ENCODE measurements at places on chromosomes 2 and 18.

- H3K36me3 ChIP-seq = no peaks in the 10 kb centered on the region
- no peaks in the 10 kb centered on the region for H3K4me1 ChIP-seq
- H3K27me3 ChIP-seq = no peaks in the 10 kb centered on the region
- no peak overlapping the region for H3K27ac ChIP-seq
Measured at GRCh38 chr2:179429597-179429996, 165.0 kb upstream of the SESTD1 start.

GRCh38 chr2:2769481-2770431, 438.7 kb upstream of the MYT1L start:
- H3K27ac ChIP-seq = peak overlapping the region; percentile 75
- H3K27me3 ChIP-seq = no peaks in the 10 kb centered on the region
- H3K4me1 ChIP-seq = peaks cover 5% of the 10 kb centered on the region
- DNase-seq = peak; percentile 90

GRCh38 chr2:172860336-172860707, 124.7 kb downstream of the RAPGEF4 start:
- peaks cover 4% of the 10 kb centered on the region for H3K4me1 ChIP-seq
- no peaks in the 10 kb centered on the region for H3K36me3 ChIP-seq
- no peak overlapping the region for H3K4me3 ChIP-seq

GRCh38 chr2:236196366-236196765, 28.2 kb upstream of the GBX2 start:
- DNase-seq = no peak
- H3K4me1 ChIP-seq = no peaks in the 10 kb centered on the region
- H3K27me3 ChIP-seq = no peaks in the 10 kb centered on the region

DNA sequence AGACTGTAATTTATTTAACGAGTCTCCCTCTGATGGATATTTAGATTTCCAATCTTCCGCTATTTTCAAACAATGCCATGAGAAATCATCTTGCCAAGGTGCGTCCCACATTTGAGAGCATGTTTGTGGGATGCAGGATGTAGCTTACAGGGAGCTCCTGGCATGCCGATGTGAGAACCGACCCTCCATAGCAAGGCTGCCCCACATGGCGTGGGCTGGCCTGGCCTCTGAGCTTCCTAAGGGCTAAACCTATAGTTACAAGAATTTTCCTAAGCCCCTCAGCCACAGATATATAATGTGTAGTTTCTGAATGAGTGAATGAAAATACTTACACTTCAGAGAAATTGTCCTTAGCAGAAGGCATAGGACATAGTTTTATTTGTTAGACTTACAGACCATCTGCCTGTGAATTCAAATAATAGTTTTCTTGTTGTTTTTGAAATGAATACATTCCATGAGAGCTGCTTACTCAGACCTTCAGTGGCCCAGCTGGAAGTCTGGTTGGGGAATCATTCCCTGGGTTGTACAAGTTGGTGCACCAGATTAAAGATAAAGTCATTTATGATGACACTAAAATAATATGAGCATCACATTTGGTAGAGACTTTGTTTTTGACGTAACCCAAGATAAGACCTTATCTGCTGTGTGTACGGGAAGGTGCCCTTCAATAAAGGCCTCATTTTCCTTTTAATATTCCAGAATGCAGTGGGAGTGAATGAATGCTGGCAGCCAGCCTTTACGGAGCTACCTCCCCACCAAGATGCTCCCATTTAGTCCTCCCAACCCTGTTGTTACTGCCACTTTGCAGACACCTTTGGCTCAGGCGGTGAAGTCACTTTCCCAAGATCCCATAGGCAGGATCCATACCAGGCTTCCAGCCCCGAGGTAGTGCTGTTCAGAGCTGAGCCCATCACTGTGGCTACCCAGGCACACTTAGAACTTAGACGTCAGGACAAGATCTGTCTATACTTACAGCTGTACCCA, 107.1 kb downstream of the GLI2 start:
- no peaks in the 10 kb centered on the region for H3K27me3 ChIP-seq
- H3K4me1 ChIP-seq = no peaks in the 10 kb centered on the region
- no peak overlapping the region for H3K4me3 ChIP-seq
- no peaks in the 10 kb centered on the region for H3K36me3 ChIP-seq

DNA sequence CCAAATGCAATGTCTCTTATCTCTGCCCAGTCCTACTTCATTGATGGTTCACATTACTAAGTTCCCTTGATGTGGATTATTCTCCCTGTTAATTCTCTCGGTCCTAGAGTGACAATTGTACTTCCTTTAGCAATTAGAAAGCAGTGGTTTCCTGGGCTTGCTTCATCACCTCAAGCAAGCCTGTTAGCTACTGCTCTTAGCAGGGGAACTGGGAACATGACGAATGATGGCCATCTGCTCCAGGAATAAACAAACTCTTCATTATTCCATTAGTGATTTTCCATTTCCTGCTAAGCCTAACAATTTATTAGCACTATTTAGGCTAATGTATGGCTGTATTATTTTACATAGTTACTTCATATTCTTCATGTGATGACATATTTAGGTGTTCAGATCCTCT, 331.8 kb downstream of the MTX2 start:
- no peaks in the 10 kb centered on the region for H3K4me1 ChIP-seq
- H3K4me3 ChIP-seq = no peak overlapping the region
- no peak overlapping the region for H3K27ac ChIP-seq
- no peak for DNase-seq

DNA sequence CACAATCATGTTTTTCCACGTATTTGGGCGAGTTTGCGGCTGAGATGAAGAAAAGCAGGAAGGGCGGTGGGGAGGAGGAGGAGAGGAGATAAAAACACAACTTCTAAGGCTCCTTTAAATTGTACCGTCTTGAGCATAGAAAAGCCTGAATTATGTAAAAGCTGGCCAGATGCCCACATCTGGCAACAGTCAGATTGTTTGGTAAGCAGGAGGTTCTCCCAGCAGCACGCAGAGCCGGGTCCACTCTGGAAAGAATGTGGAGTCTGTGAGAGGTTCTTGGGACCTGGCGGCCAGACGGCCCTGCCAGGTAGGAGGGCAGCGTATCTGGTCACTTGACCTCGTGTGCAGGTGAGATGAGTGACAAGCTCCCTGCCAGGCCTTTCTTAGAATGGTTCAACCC, 215.3 kb upstream of the APCDD1 start:
- H3K36me3 ChIP-seq = no peaks in the 10 kb centered on the region
- H3K27ac ChIP-seq = no peak overlapping the region
- H3K4me1 ChIP-seq = no peaks in the 10 kb centered on the region
- H3K27me3 ChIP-seq = no peaks in the 10 kb centered on the region
- H3K4me3 ChIP-seq = no peak overlapping the region

- DNase-seq = no peak
- H3K4me1 ChIP-seq = no peaks in the 10 kb centered on the region
- no peak overlapping the region for H3K4me3 ChIP-seq
- H3K27ac ChIP-seq = no peak overlapping the region
Measured at GRCh38 chr2:199144036-199144435, 313.7 kb downstream of the SATB2 start.

GRCh38 chr2:8089596-8089995, 592.3 kb upstream of the ID2 start:
- no peak overlapping the region for H3K27ac ChIP-seq
- H3K36me3 ChIP-seq = no peaks in the 10 kb centered on the region
- no peak for DNase-seq

GRCh38 chr2:212381428-212382102, 157.0 kb downstream of the ERBB4 start:
- no peak overlapping the region for H3K4me3 ChIP-seq
- H3K27me3 ChIP-seq = no peaks in the 10 kb centered on the region
- DNase-seq = no peak

DNA sequence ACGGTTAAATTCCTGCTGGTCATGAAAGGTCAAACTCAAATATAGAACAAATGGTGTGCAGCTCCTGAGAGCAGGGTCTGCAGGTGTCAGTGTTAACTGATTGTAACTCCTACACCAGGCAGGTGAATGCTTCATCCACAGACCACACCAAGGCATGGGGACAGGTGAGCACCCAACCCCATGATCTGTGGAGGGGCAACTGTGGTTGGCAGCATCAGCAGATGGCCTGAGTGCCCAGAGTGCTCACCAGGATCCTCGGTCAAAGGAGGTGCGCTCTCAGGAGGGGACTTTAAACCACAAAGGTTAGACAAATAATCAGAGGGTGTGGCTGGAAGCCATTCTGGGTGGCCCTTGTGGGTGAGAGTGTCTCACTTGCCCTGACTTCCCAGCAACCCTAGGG, 44.5 kb downstream of the PTGR3 start:
- H3K27ac ChIP-seq = no peak overlapping the region
- no peak for DNase-seq
- H3K27me3 ChIP-seq = no peaks in the 10 kb centered on the region
- H3K4me1 ChIP-seq = peaks cover 18% of the 10 kb centered on the region
- H3K4me3 ChIP-seq = no peak overlapping the region
- H3K36me3 ChIP-seq = no peaks in the 10 kb centered on the region

GRCh38 chr18:44695503-44695902, 14.8 kb downstream of the SETBP1 start:
- no peak overlapping the region for H3K4me3 ChIP-seq
- H3K27me3 ChIP-seq = no peaks in the 10 kb centered on the region
- H3K27ac ChIP-seq = peak overlapping the region; percentile 75

GRCh38 chr2:15725101-15725781, 133.6 kb downstream of the DDX1 start:
- H3K27me3 ChIP-seq = no peaks in the 10 kb centered on the region
- no peaks in the 10 kb centered on the region for H3K36me3 ChIP-seq
- peaks cover 3% of the 10 kb centered on the region for H3K4me1 ChIP-seq
- no peak overlapping the region for H3K27ac ChIP-seq
- no peak overlapping the region for H3K4me3 ChIP-seq
- DNase-seq = no peak

- no peaks in the 10 kb centered on the region for H3K27me3 ChIP-seq
- no peak overlapping the region for H3K27ac ChIP-seq
- no peak overlapping the region for H3K4me3 ChIP-seq
Measured at GRCh38 chr2:120283649-120284048, 31.0 kb downstream of the RALB start.

DNA sequence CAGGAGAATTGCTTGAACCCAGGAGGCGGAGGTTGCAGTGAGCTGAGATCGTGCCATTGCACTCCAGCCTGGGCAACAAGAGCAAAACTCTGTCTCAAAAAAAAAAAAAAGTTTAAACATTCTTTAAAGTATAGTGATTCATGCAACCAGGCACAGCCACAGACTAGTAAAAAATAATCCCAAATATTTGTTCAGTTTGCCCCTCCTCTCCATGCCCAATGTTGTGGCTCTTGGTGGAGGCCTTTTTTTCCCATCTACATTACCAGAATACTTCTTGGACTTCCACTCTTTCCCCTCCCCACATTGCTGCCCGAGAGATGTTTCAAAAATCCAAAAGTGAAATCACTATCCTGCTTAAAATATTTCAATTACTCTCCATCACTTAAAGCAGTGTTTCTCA, 5.1 kb upstream of the MALT1 start:
- no peaks in the 10 kb centered on the region for H3K27me3 ChIP-seq
- peaks cover 11% of the 10 kb centered on the region for H3K4me1 ChIP-seq
- no peak overlapping the region for H3K27ac ChIP-seq
- DNase-seq = no peak
- H3K4me3 ChIP-seq = no peak overlapping the region

DNA sequence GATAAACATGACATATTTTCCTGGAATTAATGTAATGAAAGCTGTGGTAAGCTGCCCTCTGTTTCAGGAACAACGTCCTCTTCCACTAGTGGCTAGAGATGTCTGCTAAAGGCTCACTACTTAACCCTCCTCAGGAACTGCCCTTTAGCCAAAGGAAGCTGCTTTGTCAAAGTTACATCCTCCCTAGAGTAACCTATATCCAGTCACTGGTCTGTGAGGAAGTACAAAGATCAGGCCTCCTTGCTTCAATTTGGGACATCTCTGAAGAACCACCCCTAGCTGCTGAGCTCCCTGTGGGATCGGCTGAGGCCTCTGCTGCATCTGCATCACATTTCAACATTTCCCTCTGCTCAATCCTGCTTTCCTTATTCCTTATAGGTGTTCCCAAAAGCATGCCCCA, 107.8 kb downstream of the PRELID3A start:
- H3K27ac ChIP-seq = no peak overlapping the region
- H3K36me3 ChIP-seq = no peaks in the 10 kb centered on the region
- H3K4me1 ChIP-seq = peaks cover 8% of the 10 kb centered on the region
- no peak for DNase-seq

GRCh38 chr2:137500599-137500998, 463.7 kb upstream of the HNMT start:
- H3K4me3 ChIP-seq = no peak overlapping the region
- no peaks in the 10 kb centered on the region for H3K27me3 ChIP-seq
- no peak overlapping the region for H3K27ac ChIP-seq
- no peaks in the 10 kb centered on the region for H3K4me1 ChIP-seq
- no peak for DNase-seq
- no peaks in the 10 kb centered on the region for H3K36me3 ChIP-seq

GRCh38 chr2:82993609-82994008, 1465.5 kb downstream of the SUCLG1 start:
- H3K4me1 ChIP-seq = no peaks in the 10 kb centered on the region
- no peak for DNase-seq
- H3K27me3 ChIP-seq = no peaks in the 10 kb centered on the region
- no peak overlapping the region for H3K4me3 ChIP-seq
- H3K27ac ChIP-seq = no peak overlapping the region

GRCh38 chr2:141714496-141714895, 416.3 kb downstream of the LRP1B start:
- H3K36me3 ChIP-seq = no peaks in the 10 kb centered on the region
- no peaks in the 10 kb centered on the region for H3K27me3 ChIP-seq
- H3K4me1 ChIP-seq = no peaks in the 10 kb centered on the region
- no peak overlapping the region for H3K4me3 ChIP-seq

DNA sequence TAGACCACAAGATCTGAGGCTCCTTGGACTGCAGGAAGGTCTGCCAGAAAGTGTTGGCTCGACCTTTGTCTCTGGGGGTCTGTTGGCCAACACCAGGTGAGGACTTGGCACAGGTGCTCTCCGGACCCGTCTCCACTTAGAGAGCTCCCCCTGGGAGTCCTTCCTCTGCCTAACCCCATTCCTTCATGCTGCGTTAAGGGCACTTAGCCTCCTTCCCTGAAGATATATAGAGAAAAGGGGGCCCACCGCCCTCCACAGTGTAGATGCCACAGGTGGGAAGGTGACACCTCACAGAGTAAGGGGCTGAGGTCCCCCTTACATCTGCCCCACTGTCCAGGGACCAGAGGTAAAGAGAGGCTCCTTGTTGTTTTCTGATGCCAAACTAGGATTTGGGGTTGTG, 8.2 kb downstream of the IGFBP5 start:
- H3K36me3 ChIP-seq = no peaks in the 10 kb centered on the region
- peaks cover 87% of the 10 kb centered on the region for H3K4me1 ChIP-seq
- peak overlapping the region; percentile 89 for H3K27ac ChIP-seq
- H3K4me3 ChIP-seq = no peak overlapping the region
- H3K27me3 ChIP-seq = no peaks in the 10 kb centered on the region
